ENCODE measurements at places on chromosomes 3 and 15.

DNA sequence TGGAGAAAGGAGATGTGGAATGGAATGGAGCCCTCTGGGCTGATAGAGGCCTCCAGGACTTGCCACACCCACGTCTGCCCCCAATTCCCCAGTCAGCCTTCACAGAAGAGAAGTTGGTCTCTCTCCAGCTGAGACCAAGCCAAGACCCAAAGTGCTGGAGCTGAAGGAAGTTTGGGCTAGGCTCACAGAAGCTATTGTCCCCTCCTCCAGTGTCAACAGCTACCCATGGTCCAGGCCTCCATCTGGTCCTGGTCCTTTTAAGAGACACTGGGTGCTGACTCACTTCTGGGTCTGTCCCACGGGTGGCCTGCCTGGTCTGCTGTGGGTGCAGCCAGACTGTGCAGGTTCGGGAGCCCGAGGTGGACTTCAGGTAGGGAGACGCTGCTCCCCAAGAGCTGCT lies 179.8 kb downstream of the APBA2 start:
- no peak for ATAC-seq

GRCh38 chr3:156642750-156643728 lies 31.4 kb upstream of the TIPARP start:
- ATAC-seq, result peak; percentile 19

- no peak for ATAC-seq
Measured at GRCh38 chr15:66042624-66043023, 173.3 kb downstream of the RAB11A start.

- no peak for ATAC-seq
Measured at GRCh38 chr15:36301947-36302346, 277.5 kb upstream of the CDIN1 start.

DNA sequence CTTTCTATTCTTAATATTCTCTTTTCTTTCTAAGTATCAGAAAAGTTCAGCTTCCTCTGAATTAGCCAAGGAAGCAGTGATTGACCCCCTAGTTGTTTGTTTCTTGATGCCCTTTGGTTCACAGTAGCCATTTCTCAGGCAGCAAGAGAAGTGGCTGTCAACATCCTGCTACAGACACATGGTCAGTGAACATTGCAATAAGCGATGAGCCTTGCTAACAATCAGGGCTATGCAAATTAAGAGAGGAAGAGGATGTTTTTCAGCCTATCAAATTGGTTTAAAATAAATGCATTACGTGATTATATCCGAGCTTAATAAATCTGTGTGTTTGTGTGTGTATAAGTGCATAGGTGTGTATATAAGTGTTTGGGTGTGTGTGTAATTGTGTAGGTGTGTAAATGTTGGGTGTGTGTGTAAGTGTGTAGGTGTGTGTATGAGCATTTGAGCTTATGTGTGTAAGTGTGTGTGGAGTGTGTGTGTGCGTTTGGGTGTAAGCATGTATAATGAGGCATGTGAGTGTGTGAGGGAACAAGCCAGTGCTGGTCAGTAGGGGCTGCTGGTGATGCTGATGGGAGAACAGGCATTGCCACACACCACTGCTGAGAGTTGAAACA lies 78.1 kb upstream of the XCR1 start:
- ATAC-seq, result no peak

- ATAC-seq, result no peak
Measured at GRCh38 chr3:34011171-34012101, 213.0 kb downstream of the PDCD6IP start.

- ATAC-seq, result no peak
Measured at GRCh38 chr3:133610031-133610430, 36.5 kb downstream of the CDV3 start.

- ATAC-seq, result no peak
Measured at GRCh38 chr15:68210409-68210756, 5.3 kb upstream of the CALML4 start.

DNA sequence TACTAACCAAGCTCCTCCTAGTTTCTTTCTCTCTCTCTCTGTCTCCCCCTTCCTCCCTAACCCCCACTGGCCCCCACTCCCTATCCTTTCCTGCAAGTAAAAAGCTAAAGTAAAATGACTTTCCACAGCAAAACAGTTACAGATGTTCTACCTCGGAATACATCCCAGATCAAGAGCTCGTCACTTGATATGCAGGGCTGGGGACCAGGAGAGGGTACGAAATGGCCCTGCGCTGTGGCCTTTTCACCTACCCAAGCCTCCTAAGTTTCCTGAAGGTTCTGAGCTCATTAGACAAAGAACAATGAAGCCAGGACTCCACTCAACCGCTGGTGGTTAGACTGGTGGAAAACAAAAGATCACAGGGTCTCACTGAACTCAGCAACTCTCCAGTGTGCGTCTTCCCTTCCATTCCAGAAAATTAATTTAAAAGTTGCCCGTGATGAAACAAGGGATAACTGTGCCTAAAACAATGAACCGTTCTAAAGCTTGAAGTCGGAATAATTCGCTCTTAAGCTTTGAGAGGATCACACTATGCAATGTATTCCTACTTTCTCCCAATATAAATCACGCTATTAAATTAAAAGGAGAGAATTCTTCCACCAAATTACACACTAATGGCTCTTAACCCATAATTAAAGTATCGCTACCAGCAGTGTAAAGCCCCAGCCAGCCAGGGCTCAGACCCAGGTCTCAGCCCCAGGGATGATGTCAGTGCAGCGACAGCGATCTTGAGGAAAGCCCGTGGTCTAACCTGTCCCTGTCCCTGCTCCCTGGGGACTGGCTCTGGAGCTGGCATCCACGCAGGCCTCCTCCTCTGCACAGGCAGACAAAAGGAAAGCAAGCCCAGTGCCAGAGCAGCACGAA lies 5.0 kb downstream of the VGLL4 start:
- no peak for ATAC-seq

- ATAC-seq, result no peak
Measured at GRCh38 chr3:9795207-9795606, 2.3 kb downstream of the ARPC4 start.

DNA sequence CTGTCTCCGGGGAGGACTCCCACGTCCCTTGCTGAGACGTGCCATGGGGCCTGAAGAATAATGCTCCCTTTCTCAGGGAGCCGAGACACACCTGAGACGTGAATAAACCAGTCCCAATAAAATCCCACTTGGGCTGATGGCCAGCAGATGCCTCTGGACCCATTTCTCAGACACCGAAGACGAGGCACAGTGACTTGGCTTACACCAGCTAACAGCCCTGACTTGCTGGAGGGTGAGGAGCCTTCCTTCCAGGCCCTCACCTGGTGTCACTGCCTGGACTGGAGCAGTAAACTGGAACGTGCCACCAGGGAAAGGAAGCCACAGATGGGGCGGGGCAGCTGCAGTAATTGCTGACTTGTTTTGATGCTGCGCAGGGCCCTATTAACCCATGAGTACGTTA lies 189.7 kb downstream of the PDZRN3 start:
- no peak for ATAC-seq

All from gastroesophageal sphincter (tissue), 4 donors.